ENCODE measurements at places on chromosomes 6 and 20.

DNA sequence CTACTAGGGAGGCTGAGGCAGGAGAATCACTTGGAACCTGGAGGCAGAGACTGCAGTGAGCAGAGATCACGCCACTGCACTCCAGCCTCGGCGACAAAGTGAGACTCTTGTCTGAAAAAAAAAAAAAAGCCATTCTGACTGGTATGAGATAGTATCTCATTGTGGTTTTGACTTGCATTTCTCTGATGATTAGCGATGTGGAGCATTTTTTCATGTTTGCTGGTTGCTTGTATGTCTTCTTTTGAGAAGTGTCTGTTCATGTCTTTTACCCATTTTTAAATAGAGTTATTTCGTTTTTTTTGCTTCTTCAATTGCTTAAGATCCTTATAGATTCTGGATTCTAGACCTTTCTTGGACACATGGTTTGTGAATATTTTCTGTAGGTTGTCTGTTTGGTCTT lies 103.5 kb upstream of the SIM1 start:
- DNase-seq, result no peak

DNA sequence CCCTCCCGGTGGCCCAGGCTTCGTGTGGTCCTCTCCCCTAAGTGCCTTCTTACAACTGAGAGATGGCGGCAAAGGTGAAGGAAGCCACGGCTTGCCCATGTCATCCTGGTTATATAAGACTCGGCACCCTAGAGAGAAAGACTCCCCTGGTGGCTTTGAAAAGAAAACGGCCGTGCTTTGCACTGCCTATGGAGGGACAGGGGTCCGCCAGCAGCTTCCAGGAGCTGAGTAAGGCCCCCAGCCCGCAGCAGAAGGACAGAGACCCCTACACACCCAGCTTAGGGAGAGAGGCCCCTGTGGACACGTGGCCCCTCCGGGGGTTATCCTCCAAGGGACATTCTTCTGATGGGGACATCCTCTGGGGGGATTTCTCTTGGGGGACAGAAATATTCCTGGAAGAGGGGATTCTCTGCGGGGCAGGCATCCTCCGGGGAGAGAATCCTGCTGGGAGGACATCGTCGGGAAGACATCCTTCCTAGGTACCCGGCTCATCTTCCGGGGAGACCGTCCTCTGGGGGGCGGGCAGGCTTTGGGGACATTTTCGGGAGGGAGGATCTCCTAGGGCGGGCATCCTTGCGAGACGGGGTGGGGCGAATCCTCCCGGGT lies 511 bp upstream of the OGFR start:
- DNase-seq, result no peak

- no peak for DNase-seq
These were observed 42.3 kb upstream of the CLVS2 start for GRCh38 chr6:122953766-122954165.

DNA sequence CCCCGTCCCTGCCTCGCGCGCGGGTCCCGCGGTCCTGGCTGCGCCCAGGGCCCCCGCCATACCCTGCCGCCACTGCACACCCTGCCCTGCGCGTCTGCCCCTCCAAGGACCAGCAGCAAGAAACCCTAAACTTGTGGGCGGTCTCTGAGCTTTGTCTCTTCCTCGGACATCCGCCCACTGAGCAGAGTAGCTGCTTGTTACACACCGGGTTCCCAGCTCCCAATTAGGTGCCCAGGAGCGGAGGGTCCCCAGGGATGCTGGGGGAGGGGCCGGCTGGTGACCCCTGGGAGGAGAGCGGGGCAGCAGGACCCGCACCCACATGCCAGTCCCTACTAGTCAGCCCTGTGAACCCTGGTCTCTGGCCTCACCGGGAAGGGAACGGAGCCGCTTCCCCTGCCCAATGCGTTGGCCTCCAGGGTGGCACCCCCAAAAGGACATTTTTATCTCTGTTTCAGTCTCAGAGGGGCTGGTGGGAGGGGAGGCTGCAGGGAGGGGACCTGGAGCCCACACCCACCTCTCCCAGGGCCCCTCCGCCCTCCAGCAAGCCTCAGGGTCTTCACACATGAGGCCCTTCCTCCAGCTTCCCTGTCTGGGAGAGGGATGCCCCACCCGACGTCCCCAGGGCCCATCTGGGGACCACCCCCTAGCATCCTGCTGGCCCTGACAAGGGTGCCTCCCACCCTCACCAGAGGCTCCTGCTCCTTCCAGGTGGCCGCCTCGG lies 10.5 kb downstream of the STMN3 start:
- no peak for DNase-seq

GRCh38 chr20:8856668-8857067 lies 212.2 kb upstream of the PLCB4 start:
- DNase-seq, result no peak

- no peak for DNase-seq
These were observed 237.0 kb upstream of the TAB2 start for GRCh38 chr6:149080511-149080910.

GRCh38 chr6:149453597-149454345 lies 31.0 kb downstream of the ZC3H12D start:
- no peak for DNase-seq

DNA sequence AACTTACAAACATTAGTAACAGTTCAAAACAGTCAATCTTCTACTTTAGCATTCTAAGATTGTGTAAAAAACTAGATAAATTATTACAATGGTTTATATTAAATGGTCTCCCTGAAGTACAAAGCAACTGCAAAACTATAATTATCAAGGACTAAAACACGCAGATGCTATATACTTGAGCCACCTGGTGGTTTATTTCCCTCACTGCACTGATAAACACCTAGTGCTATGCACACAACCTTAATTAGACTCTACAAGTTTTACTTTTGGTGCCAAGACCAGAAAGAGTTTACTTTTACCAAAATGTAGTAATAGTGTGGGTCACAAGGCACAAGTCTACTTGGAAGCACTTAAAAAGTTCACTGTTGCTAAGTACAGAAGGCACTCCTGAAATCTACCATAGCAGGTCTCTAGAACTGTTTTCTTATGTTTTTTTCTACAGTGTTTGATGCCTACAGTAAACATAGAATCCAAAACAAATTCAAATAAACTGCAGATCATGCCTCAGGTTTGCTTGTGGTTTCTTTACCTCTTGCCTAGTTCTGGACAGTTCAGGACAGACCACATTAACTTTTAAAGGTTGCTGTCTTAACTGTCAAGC lies 49.2 kb downstream of the GMDS start:
- peak; percentile 42 for DNase-seq

- DNase-seq, result no peak
These were observed 19.3 kb downstream of the TMEM74B start for GRCh38 chr20:1165521-1165920.

GRCh38 chr20:36030149-36030548 lies 61.8 kb downstream of the CNBD2 start:
- DNase-seq, result no peak

DNA sequence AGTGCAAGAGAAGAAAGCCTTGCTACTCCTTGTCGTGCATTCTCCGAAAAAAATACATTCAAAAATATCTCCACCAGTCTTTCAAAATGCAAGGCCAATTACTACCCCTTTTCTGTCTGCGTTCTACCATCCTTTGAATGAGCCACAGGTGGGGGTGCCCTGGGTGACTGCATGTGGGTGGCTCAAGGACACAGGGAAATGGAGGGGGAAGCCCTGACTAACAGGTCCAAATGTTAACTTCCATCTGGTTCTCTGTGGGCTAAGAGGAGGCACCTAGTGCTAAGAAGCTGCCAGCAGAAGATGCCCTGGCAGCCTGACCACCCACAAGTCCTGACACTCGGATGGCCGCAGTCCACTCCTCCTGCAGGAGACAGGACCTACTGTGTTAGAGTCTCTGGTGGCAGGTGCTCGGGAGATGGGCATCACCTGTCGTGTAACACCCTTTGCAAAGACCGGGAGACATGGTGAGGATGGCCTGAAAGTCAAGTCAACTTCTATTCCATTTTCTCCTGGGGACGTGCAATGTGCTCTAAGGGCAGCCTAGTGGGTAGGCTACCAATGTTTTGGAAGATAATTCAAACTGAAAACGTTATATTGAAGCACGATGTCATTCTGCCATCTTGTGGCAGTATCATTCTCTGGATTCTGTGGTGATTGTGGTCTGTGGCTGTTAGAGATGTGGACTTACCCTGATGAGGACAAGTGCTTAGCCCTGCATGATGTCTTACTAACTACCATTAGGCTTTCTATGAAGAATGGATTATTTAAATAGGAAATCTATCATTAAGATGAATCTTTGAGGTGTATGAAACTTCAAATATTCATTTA lies 27.4 kb upstream of the IGF2R start:
- DNase-seq, result no peak
